DND-41 (cell line): ENCODE measurements at places on chromosomes 12 and 14.

GRCh38 chr12:38783304-38783703, 122.1 kb downstream of the CPNE8 start:
- no peak for DNase-seq

DNA sequence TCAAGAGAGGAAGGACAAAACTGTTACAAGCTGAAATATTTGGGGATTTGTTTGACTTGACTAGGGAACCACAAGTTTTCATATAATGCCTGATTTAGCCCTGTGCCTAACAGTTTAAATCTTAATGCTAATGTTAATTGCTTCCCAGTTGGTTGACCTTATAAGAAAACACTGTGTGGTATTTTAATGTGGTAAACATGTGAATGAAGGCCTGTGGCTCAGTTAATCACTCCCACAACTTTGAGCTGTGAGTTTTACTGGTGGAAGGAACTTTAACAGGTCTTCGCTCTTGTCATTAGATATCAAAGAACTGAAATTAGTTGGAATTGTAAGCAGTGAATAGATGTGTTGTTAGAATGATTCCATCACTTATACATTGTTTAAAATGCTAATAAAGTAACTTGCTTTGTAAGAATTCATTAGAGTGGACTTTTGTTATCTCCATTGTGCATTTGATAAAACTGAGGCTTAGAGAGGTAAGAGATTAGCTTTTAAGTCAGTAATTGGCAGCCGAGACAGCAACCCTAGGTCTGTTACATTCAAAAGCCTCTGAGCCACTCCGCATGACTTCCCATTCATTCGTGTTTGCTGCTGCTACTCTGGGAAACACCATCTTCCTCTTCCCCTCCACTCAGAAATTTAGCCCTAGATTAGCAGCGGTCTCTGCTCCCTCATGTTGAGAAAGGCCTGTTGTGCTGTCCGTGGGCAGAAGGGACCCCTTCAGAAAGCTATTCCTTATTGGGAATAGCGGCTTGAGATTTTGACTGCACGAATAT, 1.0 kb upstream of the TBK1 start:
- DNase-seq = peak; percentile 25

DNA sequence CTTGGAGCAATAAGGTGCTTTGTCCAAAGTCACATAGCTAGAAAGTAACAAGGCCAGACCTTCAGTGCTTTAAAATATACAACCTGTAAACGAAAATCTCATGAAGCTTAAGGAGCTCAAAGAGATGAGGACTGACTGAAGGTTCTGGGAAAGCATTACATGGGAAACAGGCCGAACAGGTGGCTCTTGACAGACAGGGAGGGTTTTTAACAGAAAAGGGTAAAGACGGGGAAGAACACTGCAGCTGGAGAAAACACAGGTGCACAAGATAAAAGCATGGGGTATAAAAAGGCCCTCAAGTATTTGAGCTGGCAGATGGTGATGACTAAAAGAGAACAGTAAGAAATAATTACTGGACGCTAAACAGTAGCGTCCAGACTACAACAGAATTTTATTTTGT, 257.2 kb downstream of the NELL2 start:
- DNase-seq = no peak

GRCh38 chr12:12534975-12535374, 27.7 kb downstream of the DUSP16 start:
- no peak for DNase-seq

DNA sequence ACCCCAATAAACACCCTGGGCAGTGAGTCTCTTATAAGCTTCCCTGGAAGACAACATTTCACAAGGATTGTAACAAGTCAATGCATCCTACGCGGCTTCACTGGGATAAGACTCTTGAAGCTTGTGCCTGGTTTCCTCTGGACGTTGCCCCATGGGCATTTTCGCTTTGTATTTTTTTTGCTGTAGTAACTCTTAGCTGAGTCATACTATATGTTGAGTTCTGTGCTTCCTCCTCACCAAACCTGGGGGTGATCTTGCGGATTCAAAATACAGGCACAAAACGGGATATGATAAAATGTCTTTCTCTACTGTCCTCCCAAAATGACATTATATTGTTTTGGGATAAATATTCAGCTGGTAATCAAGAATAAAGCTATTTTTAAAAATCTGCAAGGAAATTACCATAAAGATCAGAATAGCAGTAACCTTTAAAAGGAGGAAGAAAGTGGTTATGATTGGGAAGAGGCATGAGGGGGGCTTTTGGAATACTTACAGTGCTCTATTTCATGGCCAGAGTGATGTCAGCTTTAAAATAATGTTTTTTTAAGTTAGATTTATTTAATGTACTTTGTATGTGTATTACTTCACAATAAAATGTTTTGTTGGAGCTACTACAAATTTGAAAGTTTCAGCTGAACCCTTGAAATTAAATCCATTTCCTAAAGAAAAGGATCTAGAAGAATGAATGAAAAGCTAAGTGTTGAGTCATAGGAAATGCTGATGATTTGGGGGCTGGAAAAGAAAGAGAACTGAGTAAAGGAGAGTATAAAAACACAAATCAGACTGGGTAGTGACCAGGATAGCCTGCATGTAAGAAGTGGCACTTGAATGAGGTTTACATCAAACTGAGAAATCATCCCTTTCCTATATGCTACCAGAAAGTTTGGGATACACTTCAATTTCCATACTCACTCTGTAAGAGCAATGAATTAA, 14.7 kb downstream of the BTBD7 start:
- no peak for DNase-seq

DNA sequence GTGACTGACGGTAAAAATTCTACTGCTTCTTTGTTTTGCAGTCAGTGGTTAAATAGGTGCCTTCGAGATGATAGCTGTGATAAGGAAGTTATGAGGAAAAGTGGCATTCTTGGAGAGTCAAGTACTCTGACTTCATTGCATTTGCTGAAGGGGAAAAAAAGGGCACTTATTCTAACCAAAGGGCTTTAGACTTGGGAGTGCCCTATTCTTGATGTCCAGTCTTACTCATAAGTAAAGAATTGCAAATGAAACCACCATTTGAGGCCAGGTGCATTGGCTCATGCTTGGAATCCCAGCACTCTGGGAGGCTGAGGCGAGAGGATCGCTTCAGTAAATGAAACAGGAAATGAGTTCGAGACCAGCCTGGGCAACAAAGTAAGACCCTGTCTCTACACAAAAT, 40.3 kb downstream of the BRAP start:
- DNase-seq = no peak
